ENCODE measurements at places on chromosomes 5 and 9.
A peak's percentile ranks its signal among the peaks of the same experiment; 100 is the strongest.

GRCh38 chr9:14653511-14653910, 39.7 kb downstream of the ZDHHC21 start:
- DNase-seq, result no peak

GRCh38 chr5:154590093-154590724, 112.2 kb upstream of the HAND1 start:
- DNase-seq, result no peak

GRCh38 chr9:35859990-35860339, 10.2 kb downstream of the OR13J1 start:
- DNase-seq, result no peak

DNA sequence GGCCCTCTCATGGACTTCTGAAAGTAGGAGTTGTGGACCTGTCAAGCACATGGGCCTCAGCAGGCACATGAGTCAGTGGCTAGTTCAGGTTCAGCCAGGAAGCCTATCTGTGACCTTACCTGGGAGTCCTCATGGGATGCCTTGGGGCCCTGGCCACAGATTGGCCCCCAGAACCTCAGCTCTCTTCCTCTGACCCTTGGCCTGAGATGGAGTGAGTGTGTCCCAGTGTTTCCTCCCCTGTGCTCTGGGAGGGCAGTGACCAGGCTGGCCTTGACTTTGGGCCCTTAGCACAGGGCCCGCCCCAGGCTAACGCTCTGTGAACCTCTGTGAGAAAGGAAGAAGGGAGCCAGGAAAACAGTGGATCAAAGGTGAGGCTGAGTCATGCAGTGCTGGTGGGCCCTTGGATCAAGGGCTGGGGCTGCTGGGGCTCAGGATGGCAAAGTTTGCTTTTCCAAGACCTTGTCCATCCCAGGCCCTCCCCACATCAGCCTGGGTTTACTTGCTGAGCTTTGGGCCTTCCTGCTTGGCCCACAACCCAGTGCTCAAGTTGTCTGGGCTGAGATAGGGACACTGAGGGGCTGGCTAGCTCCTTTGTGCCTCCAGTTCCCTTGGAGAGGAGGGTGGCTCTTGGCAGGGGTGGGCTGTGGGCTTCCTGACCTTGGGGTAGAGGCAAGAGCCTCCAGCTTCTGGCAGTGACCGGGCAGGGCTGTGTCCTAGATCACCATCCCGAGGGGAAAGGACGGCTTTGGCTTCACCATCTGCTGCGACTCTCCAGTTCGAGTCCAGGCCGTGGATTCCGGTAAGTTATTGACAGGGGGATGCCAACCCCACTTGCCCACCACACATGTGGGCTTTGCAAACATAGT, 41.4 kb downstream of the RGS3 start:
- DNase-seq, result no peak

DNA sequence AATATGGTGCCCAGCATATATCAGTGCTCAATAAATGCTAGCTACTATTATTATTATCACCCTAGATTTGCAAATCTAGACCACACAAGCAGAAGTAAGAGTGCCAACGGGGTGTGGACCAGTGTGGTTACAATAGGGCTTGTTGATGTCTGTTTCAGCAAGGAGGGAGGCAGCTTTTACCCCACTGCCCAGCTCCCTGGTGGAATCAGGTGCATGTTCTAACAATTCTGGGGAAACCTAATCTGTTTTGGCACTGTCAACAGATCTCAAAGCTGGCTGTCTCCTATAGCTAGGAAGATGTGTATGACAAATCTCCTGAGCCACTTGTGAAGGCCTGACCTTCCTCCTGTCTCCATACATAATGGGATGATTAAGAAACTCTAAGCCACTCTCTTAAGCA, 5.7 kb downstream of the TGFBI start:
- DNase-seq, result no peak

- DNase-seq, result no peak
Measured at GRCh38 chr9:92146610-92147009, 31.4 kb upstream of the SPTLC1 start.

DNA sequence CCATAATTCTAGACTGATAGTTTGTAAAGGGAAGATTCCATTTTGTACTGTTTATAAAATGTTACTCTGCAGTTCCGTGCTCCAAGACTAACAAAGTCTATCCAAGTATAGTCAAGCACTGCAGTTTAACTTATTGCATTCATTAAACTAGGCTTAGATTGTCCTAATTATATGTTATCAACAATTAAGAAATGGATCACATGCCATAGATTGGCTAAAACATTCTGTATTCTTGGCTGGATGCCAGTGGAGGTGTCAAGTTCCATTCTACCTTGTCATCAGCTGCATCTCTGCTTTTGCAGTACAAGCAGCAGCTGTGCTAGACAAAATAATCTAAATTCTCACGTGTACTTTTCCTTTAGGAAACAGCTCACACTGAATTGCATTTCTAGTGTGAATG, 69.4 kb upstream of the MEF2C start:
- no peak for DNase-seq

GRCh38 chr5:32030222-32030621, 143.9 kb downstream of the GOLPH3 start:
- DNase-seq, result no peak

- DNase-seq, result no peak
Measured at GRCh38 chr5:73302797-73303147, 129.8 kb downstream of the TMEM174 start.

GRCh38 chr9:90458485-90458884, 184.1 kb downstream of the DIRAS2 start:
- no peak for DNase-seq

- no peak for DNase-seq
Measured at GRCh38 chr5:109102096-109102690, 307.6 kb downstream of the PJA2 start.

GRCh38 chr9:94581728-94582127, 11.9 kb downstream of the FBP2 start:
- no peak for DNase-seq

DNA sequence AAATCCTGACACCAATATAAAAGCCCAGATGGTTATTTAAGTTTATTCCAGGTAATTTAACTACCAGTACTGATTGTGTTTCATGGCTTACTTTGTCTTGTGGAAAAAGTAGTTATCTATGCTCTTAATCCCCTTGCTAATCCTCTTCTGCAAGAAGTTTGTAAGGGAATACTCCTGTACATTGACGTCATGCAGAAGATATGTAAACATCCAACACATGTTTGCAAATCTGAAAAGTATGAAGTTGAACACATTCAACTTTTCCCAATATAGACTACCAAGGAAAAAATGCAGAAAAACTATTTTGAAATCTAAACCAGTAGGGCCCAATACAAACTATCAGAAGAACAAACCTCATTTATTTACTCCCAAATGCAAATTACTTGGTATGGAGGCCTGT, 56.3 kb upstream of the ELL2 start:
- DNase-seq, result no peak

GRCh38 chr5:15353086-15353645, 146.8 kb upstream of the FBXL7 start:
- no peak for DNase-seq

DNA sequence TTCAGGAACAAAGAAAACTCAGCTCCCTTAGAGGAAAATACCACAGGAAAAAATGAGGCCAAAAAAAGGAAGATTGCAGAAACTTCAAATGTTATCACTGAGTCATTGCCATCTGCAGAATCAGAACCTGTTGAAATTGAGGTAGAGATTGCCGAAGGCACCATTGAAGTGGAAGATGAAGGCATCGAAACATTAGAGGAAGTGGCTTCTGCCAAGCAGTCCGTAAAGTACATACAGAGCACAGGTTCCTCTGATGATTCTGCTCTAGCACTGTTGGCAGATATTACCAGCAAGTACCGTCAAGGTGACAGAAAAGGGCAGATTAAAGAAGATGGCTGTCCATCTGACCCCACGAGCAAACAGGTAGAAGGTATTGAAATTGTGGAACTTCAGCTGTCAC, 30.8 kb upstream of the NIM1K start:
- DNase-seq, result no peak

DNA sequence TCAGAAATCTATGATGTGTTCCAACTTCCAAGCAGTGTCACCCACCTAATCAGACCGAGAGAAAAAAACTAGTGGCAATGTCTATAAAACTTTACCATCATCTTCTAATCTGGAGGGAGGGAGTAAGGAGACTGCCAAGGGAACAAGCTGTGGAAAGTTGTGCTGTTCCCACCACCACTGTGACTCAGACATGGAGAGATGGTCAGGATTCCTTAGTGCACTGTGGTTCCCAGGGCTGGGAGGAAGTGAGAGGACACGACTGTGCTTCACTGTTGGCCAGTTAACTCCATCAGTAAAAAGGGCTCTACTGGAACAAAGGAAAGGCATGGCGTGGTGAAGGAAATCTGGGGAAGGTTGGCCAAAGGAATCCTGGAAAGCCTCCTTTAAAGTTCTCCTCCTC, 18.8 kb downstream of the TICAM2 start:
- DNase-seq, result no peak

DNA sequence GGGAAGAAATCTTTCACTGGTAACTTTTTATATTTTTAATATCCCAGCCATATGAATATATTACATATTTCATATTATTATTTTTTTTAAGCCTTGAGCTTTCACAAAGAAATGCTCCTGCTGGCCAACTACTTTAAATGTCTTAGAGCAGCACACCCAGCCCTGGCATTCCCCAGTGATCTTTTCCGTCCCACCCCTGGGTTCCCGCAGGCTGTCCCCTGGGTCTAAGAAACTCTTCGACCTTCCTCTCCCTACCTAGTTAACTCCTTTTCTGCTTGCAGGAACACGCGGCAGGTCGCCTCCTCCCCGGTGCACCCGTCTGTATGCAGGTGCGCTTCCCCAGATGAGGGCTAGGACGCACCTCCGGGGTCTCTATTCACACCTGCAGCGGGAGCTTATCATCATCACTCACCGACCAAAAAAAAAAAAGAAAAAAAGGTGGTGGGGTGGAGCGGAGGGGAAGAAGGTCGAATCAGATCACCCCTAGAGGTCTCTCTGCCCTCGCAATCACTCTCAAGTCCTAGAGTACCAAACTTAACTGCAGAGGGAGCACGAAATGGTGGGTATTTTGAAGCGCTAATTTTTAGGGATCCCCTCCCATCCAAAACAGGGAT, 696 bp downstream of the ZFP62 start:
- peak; percentile 51 for DNase-seq

DNA sequence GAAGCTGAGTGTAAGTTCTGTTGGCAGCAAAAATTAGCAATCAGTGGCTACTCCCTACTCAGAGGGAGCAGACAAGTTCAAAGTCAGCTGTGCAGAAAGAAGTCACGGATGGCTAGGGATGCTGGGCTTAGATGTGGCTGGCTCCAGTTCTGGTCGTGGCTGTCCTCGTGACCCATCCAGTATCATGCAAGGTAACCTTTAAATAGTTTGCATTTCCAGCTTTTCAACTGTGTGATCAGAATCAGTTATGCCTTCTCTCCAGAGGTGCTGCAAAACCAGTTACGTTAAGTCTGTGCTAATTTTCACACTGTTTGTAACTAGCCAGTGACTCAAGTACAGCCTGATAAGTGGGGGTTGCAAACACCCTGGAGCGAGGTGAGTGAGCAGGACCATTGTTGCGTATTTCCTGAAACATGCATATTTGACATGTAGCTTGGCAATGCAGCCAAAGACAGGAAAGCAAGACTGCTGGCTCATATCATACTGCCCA, 302.4 kb downstream of the ATPSCKMT start:
- DNase-seq, result no peak

GRCh38 chr5:65563777-65564176, 681 bp downstream of the PPWD1 start:
- no peak for DNase-seq

DNA sequence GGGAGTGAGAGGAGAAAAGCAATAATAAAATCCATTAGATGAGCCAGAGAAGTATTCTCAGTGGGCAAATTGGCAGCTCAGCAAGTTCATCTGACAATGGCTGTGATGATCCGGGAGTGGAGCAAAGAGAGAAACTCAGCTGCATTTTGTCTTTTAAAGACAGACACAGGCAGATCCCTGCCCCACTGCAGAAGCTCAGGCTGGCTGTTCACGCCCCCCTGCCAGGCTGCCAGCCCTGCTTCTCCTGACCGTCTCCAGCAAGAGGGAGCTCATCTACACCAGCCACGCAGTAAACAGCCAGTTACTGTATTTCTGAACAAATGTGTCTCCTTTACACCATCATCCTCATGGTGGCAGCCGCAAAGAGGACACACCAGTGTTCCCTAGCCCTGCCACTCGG, 114.3 kb upstream of the SARDH start:
- DNase-seq, result no peak

DNA sequence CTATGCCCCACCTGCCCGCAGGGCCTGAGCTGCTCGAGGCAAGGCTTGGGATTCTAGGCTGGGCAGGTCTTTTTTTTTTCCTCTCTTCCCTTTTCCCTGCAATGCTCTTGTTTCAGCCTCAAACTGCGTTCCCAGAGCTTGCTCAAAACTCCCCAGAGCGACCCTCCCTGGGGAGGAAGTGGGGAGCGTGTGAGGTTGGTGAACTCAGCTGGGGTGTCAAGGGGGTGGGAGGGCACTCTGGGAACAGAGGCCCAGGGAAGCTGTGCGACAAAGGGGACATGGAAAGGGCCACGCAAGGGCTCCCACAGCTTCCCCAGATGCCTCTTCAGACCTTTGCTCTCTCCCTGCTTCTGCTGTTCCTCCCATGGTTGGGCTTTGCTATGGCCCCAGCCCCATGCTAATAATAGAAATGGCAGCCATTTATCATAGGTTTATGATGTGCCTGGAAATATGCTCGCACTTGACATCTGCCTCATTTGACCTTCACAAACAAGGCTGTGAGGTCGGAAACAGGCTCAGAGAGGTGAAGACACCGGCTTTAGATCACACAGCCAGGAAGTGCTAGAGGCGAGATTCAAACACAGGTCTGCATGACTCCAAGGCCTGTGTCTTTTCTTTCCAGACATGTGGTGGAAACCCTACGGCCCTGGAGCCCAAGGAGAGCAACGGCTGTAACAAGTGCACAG, 40.9 kb upstream of the IL17B start:
- no peak for DNase-seq

GRCh38 chr5:39053189-39053588, 21.0 kb downstream of the RICTOR start:
- DNase-seq, result no peak

GRCh38 chr5:139904816-139905661, 109.4 kb downstream of the PSD2 start:
- DNase-seq, result no peak

DNA sequence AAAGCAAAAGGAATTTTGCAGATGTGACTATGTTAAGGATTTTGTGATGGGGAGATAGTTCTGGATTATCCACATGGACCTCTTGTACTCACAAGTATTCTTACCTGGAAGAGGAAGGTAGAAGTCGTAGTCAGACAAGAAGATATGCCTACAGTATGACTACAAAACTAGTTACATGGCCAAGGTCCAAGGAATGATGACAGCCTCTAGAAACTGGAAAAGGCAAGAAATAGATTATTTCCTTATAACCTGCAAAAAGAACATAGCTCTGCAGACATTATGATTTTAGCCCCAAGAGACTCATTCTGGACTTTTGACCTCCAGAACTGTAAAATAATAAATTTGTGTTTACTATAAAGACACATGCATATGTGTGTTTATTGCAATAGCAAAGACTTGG, 226.9 kb downstream of the FER start:
- no peak for DNase-seq

- no peak for DNase-seq
Measured at GRCh38 chr5:113278976-113279375, 155.8 kb downstream of the TSSK1B start.
